ENCODE measurements at places on chromosomes 13 and 19.

DNA sequence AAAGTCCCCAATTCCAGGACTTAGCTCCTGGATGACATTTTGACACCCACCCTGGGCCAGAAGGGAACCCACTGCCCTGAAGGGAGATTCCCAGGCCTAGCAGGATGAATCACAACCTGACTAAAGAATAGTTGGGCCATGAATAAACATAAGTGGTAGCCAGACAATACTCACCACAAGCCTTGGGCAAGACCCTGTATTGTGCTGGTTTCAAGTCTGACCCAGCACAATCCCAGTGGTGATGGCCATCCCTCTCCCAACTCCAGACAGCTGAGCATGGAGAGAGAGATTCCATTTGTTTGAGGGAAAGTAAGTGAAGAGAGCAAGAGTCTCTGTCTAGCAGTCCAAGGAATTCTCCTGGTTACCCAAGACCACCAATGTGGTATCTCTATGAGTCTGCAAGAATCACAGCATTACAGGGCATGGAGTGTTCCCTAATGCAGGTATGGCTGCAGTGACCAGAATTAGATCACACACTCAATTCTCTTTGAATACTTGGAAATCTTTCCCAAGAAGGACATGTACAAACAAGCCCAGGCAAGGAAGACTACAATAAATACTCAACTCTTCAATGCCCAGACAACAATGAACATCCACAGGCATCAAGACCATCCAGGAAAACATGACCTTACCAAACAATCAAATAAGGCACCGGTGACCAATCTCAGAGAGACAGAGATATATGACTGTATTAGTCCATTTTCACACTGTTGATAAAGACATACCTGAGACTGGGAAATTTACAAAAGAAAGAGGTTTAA, 158.0 kb downstream of the VWA8 start:
- DNase-seq = no peak

GRCh38 chr13:64639206-64639605, 2590.9 kb downstream of the PCDH9 start:
- DNase-seq = no peak

GRCh38 chr19:58372311-58373133, 8.3 kb downstream of the ZNF837 start:
- DNase-seq = no peak

DNA sequence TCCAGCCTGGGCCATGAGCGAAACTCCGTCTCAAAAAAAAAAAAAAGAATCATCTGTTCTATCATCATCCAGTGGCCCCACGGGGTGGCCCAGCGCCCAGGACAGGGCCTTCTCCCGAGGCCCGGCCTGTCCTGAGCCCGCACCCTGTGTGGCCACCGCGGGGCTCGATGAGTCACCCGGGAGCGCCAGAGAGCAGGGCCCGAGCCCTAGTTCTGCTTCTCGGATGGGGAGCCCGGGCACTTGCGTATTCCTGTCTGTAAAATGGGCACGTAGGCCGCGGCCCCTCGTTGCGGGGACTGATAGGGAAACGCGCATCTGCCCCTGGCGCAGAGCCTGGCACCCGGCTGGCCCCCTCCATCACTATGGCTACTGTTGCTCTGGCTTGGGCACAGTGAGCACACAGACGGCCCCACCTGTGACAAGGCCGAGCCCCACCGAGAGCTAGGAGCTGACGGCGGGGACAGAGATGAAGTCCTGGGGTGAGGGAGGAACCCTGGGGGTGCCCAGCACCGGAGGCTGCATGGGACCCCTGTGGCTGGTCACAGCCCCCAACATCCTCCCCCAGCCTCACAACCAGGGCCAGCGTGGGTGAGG, 21.3 kb upstream of the UQCR11 start:
- DNase-seq = no peak

DNA sequence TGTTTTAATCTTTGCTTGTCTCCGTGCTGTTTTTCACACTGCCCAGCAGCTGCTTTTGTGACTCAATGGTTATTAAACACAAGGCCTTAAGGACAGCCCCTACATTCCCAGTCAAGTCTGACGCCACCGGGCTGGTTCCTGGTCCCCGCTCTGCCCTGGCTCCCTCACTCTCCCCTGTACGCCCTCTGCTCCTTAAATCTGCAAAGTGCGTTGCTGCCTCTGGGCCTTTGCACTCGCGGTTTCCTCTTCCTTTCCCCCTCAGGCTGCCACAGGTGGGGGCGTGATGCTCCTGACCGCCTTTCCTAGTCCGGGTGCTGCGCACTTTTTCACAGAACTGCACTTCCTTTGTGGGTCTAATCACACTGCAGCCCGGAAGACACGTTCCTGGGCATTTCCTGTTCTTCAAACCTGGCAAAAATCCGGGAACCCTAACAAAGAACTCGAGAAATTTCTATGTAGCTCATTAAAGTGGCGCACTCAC, 25.6 kb downstream of the NOSIP start:
- DNase-seq = no peak
